ENCODE measurements at places on chromosomes 13 and 19.

DNA sequence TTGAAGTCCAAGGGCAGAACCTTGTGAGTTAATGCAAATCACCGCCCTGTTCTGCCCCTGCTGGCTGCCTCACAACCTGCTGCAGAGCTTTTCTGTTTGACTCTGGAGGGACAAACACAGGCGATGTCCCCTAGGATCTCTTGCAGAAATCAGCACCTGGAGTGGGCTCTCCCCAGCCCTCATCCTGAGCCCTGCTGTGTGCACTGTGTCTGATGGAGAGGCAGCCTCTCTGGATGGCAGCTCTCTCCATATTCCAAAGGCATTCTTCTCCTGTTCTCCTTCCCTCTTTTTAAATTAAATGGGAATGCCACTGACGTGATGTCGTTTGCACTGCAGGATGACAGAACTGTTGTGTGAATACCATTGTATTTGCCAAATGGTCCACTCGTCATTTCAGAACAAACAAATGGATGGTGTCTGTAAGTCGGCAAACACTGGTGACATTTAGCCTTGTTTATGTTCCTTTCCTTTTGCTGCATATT is 184.1 kb downstream of the ZNF536 start:
- DNase-seq = no peak

DNA sequence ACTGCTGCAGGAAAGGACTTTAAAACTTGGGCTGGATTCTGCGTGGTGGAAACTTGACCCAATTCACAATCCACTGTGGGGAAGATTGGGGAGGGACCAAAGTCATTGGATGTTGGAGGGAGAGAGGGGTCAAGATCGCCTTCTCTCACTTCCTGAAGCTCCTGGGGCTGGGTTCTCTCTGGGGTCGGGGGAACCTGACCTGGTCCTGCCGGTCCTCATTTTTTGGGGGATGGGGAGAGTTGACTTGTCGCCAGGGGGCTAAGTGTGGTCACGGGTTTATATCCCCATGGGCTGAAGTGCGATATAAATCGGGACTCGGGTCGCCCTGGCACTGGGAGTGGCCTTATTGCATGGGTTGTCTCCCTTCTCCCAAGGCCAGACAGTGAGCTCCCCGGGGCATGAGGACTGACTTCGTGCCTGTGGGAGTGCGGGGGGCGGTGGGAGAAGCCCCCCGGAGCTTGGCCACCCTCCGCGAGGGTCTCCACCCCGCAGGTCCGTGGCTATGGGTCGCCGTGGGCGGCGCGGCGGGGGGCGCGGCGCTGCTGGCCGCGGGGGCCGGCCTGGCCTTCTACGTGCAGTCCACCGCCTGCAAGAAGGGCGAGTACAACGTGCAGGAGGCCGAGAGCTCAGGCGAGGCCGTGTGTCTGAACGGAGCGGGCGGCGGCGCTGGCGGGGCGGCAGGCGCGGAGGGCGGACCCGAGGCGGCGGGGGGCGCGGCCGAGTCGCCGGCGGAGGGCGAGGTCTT is 6.3 kb downstream of the ICAM5 start:
- DNase-seq = no peak

- no peak for DNase-seq
Observed at GRCh38 chr13:98155475-98156109, 12.7 kb downstream of the FARP1 start.

- no peak for DNase-seq
Observed at GRCh38 chr13:101529422-101529821, 76.9 kb downstream of the ITGBL1 start.

DNA sequence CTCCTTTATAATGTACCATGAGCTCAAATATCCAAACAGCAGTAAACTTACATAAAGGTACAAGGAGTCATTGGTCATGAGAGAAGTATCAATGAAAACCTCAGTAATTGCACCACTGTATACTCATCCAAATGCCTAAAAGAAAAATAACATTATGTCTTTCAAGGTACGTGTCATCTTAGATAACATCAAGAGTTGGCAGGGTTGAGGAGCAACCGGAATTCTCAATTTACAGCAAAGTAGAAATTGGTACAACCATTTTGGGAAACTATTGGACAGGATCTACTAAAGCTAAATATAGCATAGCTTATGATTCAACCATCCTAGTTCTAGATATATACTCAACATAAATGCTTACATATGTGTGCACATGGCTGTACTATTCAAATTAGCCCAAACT is 502.8 kb downstream of the GPC6 start:
- no peak for DNase-seq

DNA sequence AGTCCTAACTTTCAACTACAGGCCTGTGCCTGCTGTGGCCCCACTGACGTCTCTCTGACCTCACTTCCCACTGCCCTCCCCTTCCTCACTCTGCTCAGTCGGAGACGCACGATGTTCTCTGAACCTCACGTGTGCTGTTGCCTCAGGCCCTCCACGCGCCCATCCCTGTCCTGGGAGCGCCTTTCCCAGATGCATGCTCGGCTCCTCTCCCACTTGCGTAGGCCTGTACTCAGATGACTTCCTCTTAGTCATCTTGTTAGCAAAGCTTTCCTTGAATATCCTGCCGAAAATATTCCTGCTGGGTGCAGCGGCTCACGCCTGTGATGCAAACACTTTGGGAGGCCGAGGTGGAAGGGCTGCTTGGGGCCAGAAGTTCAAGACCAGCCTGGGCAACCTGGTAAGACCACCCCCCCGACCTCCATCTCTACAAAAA is 9.3 kb upstream of the SYT5 start:
- no peak for DNase-seq

DNA sequence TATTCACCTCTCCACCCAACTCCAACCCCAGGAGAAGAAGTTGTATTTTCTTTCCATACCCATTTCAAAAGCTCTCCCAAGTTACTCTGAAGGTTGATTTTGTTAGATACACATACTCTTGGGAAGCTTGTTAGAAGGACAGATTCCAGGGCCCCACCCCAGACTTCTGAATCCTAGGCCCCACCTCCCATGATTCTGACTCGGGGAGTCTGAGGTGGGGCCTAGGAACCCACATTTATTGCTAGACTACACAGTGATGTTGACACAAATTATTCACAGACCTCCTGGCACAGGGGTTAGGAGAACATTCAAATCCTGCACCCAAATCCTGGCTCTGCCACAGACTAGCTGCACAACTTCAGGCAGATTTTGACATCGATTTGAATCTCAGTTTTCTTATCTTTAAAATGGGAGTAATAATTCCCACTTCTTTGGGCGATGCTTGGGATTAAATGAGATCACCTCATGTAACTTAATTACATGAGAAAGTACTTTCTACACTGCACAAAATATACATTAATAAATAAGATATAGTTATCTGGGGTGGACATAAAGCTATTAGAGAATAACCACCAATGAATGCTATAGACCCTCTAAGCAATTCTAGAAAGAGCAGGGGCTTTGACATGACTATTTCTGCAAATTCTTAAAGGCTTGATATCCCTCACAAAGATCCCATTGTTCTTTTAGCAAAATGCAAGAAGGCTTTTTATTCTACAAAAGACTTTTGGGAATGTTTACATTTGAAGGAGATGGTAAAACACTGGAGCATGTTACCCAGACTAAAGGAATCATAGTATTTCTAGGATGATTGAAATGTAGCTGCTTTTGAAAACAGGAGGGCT is 18.0 kb downstream of the MBNL2 start:
- DNase-seq = no peak

DNA sequence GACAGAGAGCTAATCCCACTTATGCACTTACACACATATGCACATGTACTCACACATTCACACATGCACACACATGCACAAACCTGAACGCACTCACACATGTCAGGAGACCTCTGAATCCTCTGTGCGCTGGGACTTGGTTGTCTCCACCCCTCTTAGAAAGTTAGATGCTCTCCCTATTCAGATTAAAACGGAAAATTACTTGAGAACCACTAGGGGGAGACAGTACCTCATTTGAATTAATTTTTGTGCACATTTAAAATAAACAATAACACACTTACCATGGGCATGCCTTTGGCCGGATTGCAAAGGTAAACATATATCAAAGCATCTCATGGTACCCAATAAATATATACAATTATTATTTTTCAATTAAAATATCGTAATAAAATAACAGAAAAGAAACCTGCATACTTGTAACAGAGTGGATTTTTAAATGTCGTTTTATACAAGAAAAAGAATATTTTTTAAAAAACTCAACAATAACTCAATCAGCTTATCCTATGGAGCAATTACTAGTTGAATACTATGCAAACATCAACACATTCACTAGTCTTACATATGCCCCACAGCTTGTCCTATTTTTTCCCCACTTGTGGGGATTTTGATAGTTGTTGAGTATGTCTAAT is 9.5 kb upstream of the LILRB4 start:
- DNase-seq = no peak

DNA sequence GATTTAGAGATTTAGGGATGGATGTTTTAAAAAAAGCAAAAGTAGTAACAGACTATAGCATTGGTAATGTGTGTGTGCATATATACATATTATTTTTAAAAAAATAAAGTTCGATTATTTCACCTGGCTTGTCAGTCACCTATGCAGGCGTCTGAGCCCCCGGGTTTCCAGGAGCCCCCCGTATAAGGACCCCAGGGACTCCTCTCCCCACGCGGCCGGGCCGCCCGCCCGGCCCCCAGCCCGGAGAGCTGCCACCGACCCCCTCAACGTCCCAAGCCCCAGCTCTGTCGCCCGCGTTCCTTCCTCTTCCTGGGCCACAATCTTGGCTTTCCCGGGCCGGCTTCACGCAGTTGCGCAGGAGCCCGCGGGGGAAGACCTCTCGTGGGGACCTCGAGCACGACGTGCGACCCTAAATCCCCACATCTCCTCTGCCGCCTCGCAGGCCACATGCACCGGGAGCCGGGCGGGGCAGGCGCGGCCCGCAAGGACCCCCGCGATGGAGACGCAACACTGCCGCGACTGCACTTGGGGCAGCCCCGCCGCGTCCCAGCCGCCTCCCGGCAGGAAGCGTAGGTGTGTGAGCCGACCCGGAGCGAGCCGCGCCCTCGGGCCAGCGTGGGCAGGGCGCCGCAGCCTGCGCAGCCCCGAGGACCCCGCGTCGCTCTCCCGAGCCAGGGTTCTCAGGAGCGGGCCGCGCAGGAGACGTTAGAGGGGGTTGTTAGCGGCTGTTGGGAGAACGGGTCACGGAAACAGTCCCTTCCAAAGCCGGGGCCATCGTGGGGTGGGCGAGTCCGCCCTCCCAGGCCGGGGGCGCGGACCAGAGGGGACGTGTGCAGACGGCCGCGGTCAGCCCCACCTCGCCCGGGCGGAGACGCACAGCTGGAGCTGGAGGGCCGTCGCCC is 840 bp upstream of the CCNA1 start:
- no peak for DNase-seq

Measured in stimulated activated CD8-positive, alpha-beta memory T cell treated with anti-CD3 and anti-CD28 coated beads, Interleukin-4, amount 100 ng/mL, for 24 hours (primary cell).